Bladder microvascular endothelial cell (primary cell): ENCODE measurements at places on chromosomes 1 and 21. TPM values are rescaled to one million over a fixed set of nuclear protein-coding genes. Genes with fewer than 3 reads are reported as not detected.

F3 gene
- total RNA-seq = 1.6 and 3.5 TPM in 2 replicates

RGS16 gene
- total RNA-seq = 1.1 and 3.9 TPM in 2 replicates

TCP10L gene
- 0.32 and 0.57 TPM in 2 replicates for total RNA-seq

ZC3H12A gene
- total RNA-seq = 4.4 and 6.6 TPM in 2 replicates

OR2T35 gene
- total RNA-seq = not detected in 2 replicates

SLC9C2 gene
- total RNA-seq = under 0.01 TPM in 1 of 2 replicates, not detected in the other

MPL gene
- total RNA-seq = 0.06 TPM in 1 of 2 replicates, not detected in the other

PDC gene
- not detected in 2 replicates for total RNA-seq

CD52 gene
- not detected in 2 replicates for total RNA-seq

TGFB2 gene
- 0.97 and 82.6 TPM in 2 replicates for total RNA-seq

WNT4 gene
- 0.25 and 0.32 TPM in 2 replicates for total RNA-seq

PTPRU gene
- total RNA-seq = 3.2 and 7.6 TPM in 2 replicates

C1orf141 gene
- total RNA-seq = not detected in 2 replicates

TIE1 gene
- 740 and 1,208 TPM in 2 replicates for total RNA-seq

GNG5 gene
- 8.7 and 14.2 TPM in 2 replicates for total RNA-seq

PAQR7 gene
- total RNA-seq = 4.5 and 9.1 TPM in 2 replicates

LMX1A gene
- total RNA-seq = 0.13 TPM in 1 of 2 replicates, not detected in the other

C1orf87 gene
- total RNA-seq = not detected in 2 replicates

FBLIM1 gene
- 58.6 and 268 TPM in 2 replicates for total RNA-seq

PHGDH gene
- 4.2 and 10.6 TPM in 2 replicates for total RNA-seq
